COR-L47 (cell line): ENCODE measurements at places on chromosomes 11 and 22.

DNA sequence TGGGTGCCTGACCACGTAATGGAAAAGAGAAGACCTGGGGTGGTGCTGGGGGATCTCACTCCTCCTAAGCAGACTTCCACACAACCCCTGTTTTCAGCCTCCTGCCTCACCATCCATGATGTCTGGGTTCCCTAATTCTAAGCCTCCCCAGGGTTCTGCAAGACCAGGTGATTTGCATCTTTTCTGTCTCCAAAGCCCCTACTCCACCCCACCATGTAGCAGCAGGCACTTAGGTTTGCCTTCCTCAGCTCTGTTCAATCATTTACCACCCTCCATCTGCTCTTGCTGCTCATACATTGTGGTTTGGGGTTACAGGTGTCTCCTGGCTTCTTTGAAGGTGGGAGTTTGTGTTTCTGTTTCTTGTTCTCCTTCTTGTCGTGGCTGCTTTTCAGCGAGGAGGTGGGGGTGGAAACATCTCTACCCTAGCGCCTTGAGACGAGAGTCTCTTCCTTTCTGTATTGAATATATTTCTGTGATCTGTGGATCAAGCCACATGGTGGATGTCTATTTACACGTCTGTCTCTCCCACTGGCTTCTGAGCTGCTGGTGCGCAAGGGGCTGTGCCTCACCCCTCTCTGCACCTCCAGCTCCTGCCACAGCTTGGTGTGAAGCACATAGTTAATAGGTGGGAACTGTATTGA is 6.6 kb upstream of the SSTR3 start:
- DNase-seq = no peak

DNA sequence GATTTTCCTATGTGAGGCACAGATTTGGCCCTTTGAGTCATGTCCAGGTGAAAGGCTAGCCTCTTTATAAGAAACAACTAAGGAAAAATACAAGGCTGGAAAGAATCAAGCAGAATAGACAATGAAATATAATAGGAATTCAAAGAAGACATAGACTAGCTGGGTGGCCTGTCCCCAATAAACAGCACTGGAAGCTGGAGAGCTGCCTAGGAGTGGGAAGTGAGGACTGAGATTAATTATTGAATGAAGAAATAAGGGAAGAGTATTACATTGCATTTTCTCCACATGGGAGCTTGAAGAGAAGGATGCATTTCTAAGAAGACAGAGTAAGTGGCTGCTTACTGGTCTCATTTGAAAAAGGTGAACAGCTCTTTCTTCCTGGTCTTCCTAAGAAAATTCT is 100.0 kb downstream of the CCDC34 start:
- no peak for DNase-seq

GRCh38 chr11:118155776-118156530 is 3.3 kb upstream of the SCN4B start:
- peak; percentile 62 for DNase-seq

- no peak for DNase-seq
These were observed 32.2 kb upstream of the SESN3 start for GRCh38 chr11:95262994-95263765.

GRCh38 chr22:30891781-30892180 is 76.8 kb downstream of the MORC2 start:
- no peak for DNase-seq
